Activated CD4-positive, CD25-positive, alpha-beta regulatory T cell treated with anti-CD3 and anti-CD28 coated beads, Interleukin-2, amount 50 U/mL, for 24 hours (primary cell): ENCODE measurements at places on chromosomes 5 and 9.

GRCh38 chr9:130276955-130277354, 11.4 kb downstream of the HMCN2 start:
- ATAC-seq: no peak

DNA sequence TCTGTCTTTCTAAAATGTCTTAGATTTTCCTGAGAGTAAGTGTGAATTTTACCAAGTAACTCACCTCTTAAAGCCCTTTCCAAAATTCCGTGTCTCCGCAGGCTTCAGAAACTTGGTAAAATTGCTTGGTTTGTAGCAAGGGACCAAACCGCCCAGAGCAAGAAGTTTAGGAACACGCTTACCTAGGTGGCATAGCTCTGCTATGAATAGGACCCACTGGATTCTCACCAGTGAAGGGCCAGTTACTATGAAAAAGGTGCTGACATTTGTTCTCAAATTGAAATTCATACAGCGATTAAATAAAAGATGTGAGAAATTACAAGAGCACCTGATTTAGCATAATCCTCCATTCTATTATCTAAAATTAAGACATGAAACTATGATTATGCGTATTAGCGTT, 6.7 kb downstream of the NME5 start:
- ATAC-seq: no peak

- ATAC-seq: no peak
These were observed 116.5 kb upstream of the OTULINL start for GRCh38 chr5:14465116-14465515.

- no peak for ATAC-seq
These were observed 126.5 kb downstream of the RPS23 start for GRCh38 chr5:82151662-82152061.

DNA sequence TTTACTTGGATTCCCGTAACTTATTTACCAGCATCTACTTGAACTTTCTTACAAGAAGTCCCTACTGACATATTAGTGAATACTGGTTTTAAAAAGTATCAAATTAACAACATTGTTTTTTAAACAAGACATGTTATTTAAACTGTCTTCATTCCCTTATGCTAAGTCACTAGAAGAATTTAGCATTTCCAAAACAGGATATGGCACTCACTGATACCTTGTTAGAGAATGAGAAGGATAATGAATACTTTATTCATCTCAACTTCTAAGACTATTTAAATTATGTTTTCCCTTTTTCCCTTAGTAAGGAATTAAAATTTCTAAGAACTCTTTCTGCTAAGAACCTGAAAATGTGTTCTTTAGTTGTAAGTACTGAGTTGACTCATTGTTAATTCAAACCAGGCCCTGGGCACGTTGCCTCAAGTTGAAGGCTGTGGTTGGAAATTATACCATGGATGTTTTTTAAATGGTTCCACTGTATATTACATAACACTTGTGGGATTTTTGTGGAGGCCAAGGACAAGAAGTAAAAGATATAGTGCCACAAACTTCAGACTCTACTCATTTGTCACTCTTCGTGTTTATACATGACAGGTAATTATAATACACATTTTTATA, 219.0 kb upstream of the EDIL3 start:
- ATAC-seq: no peak

GRCh38 chr5:130052752-130053151, 148.5 kb downstream of the CHSY3 start:
- ATAC-seq: no peak

DNA sequence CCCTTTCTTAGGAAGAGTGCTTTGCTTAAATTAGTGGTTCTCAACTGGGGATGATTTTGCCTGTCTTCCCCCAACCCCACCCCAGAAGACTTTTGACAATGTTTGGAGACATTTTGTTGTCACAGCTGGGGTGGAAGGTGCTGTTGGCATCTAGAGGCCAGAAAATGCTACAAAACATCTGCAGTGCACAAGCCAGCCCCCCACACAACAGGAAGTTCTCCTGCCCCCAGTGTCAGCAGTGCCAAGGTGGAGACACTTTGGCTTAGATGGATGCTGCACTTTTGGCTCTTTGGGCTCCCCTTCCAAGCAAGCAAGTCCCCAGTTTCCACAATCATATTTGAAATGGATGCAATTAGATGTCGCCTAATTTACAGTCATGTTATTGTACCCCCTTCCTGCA, 2.7 kb downstream of the HEMGN start:
- no peak for ATAC-seq

- ATAC-seq: no peak
These were observed 2.7 kb downstream of the RABEPK start for GRCh38 chr9:125202846-125203618.

DNA sequence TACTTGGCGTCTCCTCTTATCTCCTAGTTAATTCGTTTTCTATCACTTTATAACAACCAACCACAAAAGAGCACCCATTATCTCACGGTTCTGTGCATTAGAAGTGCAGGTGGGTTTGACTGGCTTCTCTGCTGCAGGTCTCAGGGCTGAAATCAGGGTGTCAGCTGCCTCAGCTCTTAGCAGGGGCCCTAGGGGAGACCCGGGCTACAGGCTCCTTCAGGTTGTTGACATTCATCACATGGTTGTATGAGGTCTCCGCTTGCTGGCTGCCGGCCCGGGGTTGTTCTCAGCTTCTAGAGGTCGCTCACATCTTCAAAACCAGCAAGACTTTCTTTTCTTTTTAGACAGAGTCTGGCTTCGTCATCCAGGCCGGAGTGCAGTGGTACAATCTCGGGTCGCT, 2.9 kb upstream of the ZMYND19 start:
- ATAC-seq: no peak

DNA sequence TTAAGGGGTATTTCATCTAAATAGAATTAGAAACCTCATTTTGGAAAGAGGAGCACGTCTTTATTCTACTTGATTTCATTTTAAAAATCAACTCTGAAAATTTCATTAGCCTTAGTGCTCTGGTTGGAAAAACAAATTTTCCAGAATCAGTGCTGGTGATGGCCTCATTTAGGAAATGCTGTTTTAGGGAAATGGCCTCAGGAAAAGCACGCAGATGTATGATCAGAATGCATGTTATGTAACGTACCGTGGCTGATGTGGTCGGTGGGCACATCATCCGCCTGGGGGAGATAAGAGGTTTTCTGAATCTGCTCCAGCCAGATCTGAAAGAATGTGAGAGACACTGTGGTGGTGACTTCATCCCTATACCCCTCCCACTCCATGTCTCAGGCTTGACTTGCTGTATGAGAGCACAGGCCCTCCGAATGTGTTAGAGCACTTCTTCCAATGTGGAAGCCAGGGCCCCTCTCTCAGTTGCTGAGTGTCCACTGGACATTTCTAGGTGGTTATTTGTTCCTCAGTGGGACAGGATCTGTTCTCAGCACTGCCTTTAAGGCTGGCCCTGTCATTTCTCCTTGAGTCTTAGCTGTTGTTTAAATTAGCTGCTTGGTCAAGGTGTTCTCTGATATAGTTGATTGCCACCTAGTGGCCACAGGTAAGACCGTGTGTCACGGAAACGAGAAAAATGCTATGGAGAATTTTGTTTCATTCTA, 96.5 kb downstream of the ARHGAP26 start:
- peak; percentile 73 for ATAC-seq

DNA sequence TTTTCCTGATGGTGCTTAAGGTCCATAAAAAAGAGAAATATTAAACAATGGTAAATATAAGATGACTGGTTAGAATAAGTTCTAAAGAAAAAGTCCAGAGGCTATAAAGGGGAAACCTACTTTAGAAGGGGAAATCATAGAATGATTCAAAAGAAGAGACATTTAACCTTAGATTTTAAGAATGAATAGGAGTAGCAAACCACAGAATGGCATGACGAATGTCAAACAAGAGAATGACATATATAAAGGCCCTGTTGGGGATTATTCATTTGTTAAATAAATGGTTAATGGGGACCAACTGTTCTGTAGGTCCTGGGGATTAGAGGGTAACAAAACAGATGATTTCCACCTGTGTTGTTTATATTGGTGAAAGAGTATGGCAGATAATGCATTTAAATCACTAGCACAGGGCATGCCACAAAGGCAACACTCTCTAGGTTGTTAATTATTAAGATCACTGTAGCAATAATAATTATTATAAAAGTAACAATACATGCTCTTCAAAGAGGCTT, 495.2 kb upstream of the GRIA1 start:
- no peak for ATAC-seq

- ATAC-seq: no peak
These were observed 187.3 kb downstream of the EFNA5 start for GRCh38 chr5:107483231-107484024.

- ATAC-seq: no peak
These were observed 3.6 kb upstream of the FST start for GRCh38 chr5:53476531-53477480.

DNA sequence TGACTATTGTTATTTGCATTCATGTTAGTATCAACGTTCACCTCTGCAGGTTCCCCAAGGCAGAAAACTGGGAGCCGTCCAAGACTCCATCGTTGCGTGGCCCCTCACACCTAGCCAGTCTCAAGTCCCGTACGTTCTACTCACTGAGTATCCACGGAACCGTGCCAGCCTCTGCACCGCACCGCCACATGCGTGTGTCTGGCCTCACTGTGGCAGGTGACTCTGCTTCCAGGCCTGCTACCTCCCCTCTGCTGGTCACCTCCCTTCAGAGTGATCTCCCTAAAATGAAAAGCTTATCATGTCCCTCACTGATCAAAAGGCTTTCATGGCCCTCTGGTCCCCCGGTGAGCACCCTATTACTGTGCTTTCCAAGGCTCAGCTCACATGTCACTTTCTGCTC, 108.1 kb downstream of the GABBR2 start:
- no peak for ATAC-seq

DNA sequence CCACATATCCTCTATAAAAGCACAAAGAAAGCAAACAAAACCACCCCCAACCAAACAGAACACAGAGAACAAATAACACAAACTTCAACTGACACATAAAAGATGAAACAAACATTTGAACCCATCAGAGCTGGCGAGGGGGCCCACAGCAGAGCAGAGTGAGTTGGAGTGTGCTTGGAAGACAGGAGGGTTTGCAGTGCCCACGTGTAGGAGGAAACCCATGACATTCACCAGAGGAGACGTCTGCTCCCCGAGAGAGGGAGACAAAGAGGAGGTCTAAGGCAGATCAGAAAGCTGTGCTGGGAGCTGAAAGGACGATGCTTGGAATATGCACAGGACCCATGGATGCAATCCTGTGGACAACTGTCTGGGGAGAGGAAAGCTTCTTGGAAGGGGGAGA, 27.0 kb downstream of the MRPL36 start:
- ATAC-seq: no peak

DNA sequence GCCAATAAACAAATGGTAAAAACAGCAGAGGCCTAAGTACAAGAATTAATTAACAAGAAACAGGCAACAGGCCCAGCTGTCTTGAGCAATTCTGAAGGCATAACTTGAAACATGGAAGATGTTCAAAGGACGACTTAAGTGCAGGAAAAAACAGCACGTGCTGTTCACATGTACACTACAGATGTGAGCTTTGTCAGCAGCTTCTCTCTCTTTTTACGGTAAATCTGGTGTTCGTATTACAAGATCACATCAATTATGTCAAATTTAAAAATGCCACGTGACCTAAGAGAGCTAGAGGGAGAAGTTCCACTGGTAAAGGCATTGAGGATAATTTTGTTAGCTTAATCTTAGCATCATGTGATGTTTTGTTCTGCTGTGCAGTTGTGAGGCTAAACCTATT, 281.1 kb downstream of the PSAT1 start:
- ATAC-seq: no peak

GRCh38 chr5:127517110-127517479, 345 bp upstream of the PRRC1 start:
- peak; percentile 39 for ATAC-seq

GRCh38 chr5:68708156-68708841, 385.5 kb upstream of the SLC30A5 start:
- ATAC-seq: no peak

DNA sequence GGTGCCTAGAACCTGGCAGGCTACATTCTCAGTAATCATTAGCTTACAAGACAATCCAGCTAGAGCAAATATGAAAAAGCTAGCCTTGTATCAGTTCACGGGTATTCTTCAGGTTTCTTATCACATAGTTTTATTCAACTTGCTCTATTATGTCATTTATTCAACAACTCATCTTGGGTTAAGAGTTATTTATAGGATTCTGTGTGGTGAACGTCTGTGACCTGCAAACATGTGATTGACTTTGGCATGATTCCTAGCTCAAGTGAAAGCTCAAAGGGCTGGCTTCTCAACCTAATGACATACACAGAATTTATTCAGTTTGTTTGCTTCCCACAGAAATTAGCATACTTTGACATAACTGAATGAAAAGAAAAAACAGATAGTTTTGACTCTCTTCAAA, 173.1 kb downstream of the PLPPR1 start:
- ATAC-seq: no peak

DNA sequence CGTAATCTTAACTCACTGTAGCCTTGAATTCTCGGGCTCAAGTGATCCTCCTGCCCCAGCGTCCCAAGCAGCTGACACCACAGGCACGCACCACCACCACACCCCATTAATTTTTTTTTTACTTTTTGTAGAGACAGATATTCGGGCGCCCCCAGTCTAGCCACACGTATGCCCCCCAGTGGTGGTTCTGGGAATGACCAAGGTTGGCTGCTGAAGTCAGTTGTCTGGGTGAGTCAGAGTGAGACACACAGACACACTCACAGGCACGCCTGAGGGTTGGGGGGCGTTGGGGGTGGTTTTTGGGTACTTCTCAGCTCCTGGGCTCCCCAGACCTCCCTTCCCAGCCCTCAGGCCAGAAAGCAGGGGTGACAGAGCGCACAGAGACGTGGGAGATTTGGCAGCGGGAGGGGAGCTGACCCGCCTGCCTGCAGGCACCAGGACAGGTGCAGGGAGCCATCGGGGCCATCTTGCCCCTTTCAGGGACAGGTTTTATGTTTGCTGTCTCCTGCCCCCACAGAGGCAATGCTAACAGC, 4.2 kb upstream of the ENTPD8 start:
- ATAC-seq: peak; percentile 87

GRCh38 chr5:138875552-138875875, 379 bp upstream of the LRRTM2 start:
- no peak for ATAC-seq

DNA sequence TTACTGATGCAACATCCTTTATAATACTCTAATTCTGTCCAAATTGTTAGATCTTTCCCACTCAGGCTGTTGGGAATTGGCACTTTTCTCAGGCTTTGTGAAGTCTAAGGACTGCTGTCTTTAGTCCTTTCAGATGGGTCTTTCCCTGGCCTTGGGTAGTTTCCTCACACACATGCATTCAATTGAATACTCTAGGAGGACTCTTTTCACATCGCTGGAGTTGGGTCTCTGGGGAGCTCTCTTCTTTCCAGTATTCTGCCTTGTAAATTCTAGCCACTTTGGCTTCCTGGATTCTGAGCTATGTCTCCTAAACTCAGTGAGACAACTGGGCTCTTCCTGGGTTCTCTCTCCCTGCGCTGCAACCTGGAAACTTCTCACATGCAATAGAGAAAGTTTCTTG, 215.5 kb downstream of the SNX18 start:
- ATAC-seq: no peak

GRCh38 chr5:63128761-63129160, 550.1 kb downstream of the LRRC70 start:
- ATAC-seq: no peak

DNA sequence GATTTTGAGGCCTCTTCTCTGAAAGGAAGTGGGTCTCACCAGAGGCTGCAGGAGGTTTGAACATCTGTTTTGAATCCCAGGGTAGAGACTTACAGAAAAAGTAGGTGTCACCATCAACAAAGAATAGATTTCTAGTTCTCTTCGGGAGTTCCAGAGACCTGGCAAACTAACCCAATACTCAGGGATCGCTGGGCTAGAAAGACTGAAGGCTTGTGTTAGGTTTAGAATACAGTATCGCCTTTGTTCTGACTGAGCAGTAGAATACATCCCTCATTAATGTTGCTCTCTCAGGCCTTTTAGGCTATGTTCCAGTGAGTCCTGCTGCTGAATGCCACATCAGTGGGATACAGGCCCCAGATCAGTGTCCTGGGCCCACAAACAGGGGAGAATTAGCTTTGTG, 27.2 kb downstream of the RUSC2 start:
- ATAC-seq: no peak
